Stimulated activated memory B cell treated with anti-CD40 and anti-IgM and Interleukin-4, amounts not matched to agents 10 μg/mL and 1 μg/mL and 100 μg/mL, for 72 hours (primary cell): ENCODE measurements at places on chromosomes 1 and 21.
A peak's percentile ranks its signal among the peaks of the same experiment; 100 is the strongest.

GRCh38 chr21:45638707-45639106 is 4.8 kb upstream of the PCBP3 start:
- H3K27me3 ChIP-seq: no peaks in the 10 kb centered on the region
- H3K36me3 ChIP-seq: no peaks in the 10 kb centered on the region
- H3K4me1 ChIP-seq: peaks cover 27% of the 10 kb centered on the region
- H3K27ac ChIP-seq: no peak overlapping the region
- H3K4me3 ChIP-seq: no peak overlapping the region

DNA sequence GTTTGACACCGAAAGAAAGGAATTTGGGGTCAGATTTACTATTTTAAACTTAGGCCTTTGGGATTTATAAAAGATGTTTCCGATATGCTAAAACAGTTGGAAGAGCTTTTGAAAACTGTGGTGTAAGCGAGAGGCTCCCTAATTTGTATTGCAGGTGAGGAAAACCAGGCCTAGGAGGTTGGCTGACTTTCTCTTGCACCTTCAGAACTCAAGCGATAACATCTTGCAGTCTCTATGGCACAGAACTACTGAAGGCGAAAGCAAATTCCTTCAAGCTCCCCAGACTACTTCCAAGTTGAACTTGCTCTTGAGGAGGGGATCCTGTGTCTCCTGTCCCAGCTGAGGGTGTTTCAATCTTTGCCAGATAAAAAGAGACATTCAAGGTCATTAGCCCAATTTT is 685.7 kb downstream of the ADGRL2 start:
- ATAC-seq: no peak
- H3K36me3 ChIP-seq: no peaks in the 10 kb centered on the region
- H3K4me1 ChIP-seq: no peaks in the 10 kb centered on the region
- H3K27me3 ChIP-seq: no peaks in the 10 kb centered on the region
- no peak overlapping the region for H3K4me3 ChIP-seq

GRCh38 chr1:975365-975764 is 6.5 kb downstream of the PERM1 start:
- H3K4me1 ChIP-seq: peaks cover 12% of the 10 kb centered on the region
- peaks cover 61% of the 10 kb centered on the region for H3K27me3 ChIP-seq
- no peak for ATAC-seq
- peak overlapping the region; percentile 10 for H3K27ac ChIP-seq

- no peak overlapping the region for H3K27ac ChIP-seq
- no peak for ATAC-seq
- peaks cover 10% of the 10 kb centered on the region for H3K27me3 ChIP-seq
- no peaks in the 10 kb centered on the region for H3K4me1 ChIP-seq
- H3K36me3 ChIP-seq: no peaks in the 10 kb centered on the region
Measured at GRCh38 chr1:32907435-32907834, 6.2 kb upstream of the TMEM54 start.

DNA sequence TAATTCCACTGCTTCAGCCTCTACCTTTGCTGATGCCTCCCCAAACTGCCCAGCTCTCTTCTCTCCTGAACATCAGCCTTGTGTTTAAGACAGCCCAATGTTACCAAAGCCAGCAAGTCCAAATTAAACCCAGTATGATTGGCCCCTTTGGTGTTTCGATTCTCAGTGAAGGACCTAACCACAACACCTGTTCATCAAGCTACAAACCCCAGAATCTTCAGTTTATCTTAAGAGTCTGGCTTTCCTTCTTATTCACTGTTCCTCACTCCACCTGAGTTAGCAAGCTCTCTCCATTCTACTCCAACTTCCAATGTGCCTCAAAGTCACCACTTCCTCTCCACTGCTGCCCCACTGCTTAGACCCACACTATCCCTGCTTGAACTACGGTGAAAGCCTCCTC is 25.5 kb upstream of the ITPKB start:
- peaks cover 53% of the 10 kb centered on the region for H3K27me3 ChIP-seq
- ATAC-seq: no peak
- H3K4me3 ChIP-seq: no peak overlapping the region
- H3K36me3 ChIP-seq: no peaks in the 10 kb centered on the region
- no peak overlapping the region for H3K27ac ChIP-seq

- no peak overlapping the region for H3K4me3 ChIP-seq
- H3K4me1 ChIP-seq: no peaks in the 10 kb centered on the region
- H3K36me3 ChIP-seq: no peaks in the 10 kb centered on the region
- H3K27ac ChIP-seq: no peak overlapping the region
- H3K27me3 ChIP-seq: peaks cover 8% of the 10 kb centered on the region
Measured at GRCh38 chr1:168706391-168706992, 22.5 kb downstream of the DPT start.

DNA sequence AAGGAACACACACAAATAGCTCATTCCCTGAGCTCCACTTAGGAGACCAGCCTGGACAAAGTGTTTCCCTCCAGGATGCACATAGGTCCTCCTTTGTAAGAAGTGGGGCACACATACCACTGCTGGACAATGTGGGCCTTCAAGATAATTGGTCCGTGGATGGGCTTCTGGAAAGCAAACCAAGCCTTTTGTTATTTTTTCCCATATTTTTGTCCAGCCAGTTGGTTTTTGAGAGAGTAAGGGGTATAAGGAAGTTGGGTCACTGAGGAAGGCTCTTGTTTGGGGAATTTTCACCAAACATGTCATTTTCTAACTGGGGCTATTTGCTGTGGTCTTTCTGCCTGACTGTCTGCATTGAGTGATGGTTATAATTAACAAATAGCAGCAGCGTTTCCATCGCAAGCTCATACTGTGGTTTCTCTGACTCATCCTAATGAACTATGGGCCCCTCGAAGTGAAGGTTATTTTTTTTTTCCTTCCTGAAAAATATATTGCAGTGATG is 306.3 kb upstream of the DUSP10 start:
- H3K27me3 ChIP-seq: no peaks in the 10 kb centered on the region
- H3K4me1 ChIP-seq: peaks cover 20% of the 10 kb centered on the region
- H3K27ac ChIP-seq: peak overlapping the region; percentile 61

DNA sequence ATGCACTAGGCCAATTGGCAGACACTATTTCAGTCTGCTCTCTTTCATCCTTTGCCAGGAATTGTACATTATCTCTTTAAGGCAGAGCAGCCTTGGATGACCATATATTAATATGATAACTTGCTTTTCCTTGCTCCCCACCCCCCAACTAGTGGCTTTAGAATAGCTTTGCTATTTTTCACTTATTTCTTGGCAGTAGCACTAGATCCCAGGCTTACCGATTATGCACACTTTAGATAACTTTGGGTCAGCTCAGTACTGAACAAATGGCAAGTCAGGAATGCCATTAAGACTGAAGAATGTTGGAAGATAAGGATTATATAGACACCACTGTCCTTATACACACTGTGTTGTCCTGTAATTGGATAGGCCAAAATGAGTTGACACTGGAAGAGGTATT is 146.4 kb downstream of the FGGY start:
- peaks cover 19% of the 10 kb centered on the region for H3K36me3 ChIP-seq
- no peak overlapping the region for H3K4me3 ChIP-seq
- peaks cover 8% of the 10 kb centered on the region for H3K4me1 ChIP-seq
- H3K27me3 ChIP-seq: no peaks in the 10 kb centered on the region
- H3K27ac ChIP-seq: no peak overlapping the region

GRCh38 chr1:67053535-67053784 is 488 bp downstream of the SLC35D1 start:
- H3K36me3 ChIP-seq: peaks cover 16% of the 10 kb centered on the region
- no peaks in the 10 kb centered on the region for H3K27me3 ChIP-seq
- ATAC-seq: peak; percentile 63

DNA sequence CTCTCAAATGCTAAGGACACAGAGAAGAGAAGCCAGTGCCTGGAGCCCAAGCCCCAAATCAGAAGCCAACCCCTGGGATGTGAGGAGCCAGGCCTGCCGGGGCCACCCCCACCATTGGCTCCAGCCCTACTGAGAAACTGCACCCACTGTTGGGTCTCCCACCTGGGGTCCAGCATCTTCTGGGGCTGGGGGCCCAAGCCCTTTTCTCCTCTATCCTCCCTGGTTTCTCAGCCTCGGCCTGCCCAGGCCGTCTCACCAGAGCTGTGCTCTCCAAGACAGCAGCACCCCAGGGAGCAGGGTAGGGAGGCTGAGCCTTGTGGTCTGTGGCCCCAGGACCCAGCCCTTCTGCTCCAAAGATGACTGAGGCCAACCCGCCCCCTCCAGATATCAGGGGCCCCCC is 37.9 kb downstream of the SDC3 start:
- H3K36me3 ChIP-seq: no peaks in the 10 kb centered on the region
- H3K4me1 ChIP-seq: peaks cover 10% of the 10 kb centered on the region
- peaks cover 94% of the 10 kb centered on the region for H3K27me3 ChIP-seq
- H3K27ac ChIP-seq: no peak overlapping the region

- H3K4me1 ChIP-seq: peaks cover 73% of the 10 kb centered on the region
- no peak overlapping the region for H3K4me3 ChIP-seq
- no peak overlapping the region for H3K27ac ChIP-seq
- ATAC-seq: no peak
Measured at GRCh38 chr21:15748586-15748985, 18.8 kb downstream of the USP25 start.

GRCh38 chr1:84712276-84712874 is 22.1 kb upstream of the SSX2IP start:
- H3K27me3 ChIP-seq: peaks cover 10% of the 10 kb centered on the region
- no peak overlapping the region for H3K4me3 ChIP-seq
- no peak overlapping the region for H3K27ac ChIP-seq

DNA sequence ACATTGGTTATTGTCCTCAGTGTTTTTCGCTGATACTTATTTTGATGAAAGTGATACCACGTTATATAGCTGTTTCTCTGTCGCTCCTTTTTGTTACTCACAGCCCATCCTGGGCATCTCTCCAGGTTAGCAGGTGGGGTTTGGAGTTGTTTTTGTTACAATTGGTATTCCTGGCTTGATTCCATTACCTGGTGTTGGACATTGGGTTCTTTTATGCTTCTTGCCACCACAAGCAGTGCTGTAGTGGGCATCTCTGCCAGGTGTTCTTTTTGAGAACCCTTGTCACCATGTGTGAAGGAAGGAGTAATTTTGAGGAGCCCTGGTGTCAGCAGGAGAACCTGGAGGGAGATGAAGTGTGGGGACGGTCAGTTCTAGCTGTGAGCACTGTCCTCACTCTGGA is 47.5 kb upstream of the PWP2 start:
- H3K4me3 ChIP-seq: no peak overlapping the region
- peaks cover 33% of the 10 kb centered on the region for H3K4me1 ChIP-seq
- ATAC-seq: no peak
- peaks cover 71% of the 10 kb centered on the region for H3K36me3 ChIP-seq
- H3K27me3 ChIP-seq: no peaks in the 10 kb centered on the region

- no peak for ATAC-seq
- no peak overlapping the region for H3K27ac ChIP-seq
- H3K4me3 ChIP-seq: no peak overlapping the region
- H3K4me1 ChIP-seq: peaks cover 50% of the 10 kb centered on the region
Measured at GRCh38 chr1:109392788-109393616, 4.7 kb downstream of the SORT1 start.

DNA sequence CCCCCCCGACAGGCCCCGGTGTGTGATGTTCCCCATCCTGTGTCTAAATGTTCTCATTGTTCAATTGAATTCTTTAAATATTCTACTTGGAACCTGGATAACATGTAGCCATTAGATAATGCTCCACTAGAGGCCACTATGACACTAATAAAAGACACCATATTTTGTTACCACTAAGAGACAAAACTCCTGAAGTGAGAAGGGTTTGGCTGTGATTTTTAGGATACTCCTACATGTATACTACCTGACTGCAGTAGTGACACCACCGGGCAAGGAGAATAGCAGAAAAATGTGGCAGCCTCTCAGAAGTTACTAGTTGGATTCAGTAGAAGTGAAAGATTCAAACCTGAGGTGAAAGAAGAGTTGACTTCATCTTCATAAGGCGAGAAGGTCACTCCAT is 36.0 kb downstream of the F5 start:
- no peaks in the 10 kb centered on the region for H3K4me1 ChIP-seq
- no peak overlapping the region for H3K27ac ChIP-seq
- no peak overlapping the region for H3K4me3 ChIP-seq
- H3K27me3 ChIP-seq: no peaks in the 10 kb centered on the region
- peak; percentile 56 for ATAC-seq

DNA sequence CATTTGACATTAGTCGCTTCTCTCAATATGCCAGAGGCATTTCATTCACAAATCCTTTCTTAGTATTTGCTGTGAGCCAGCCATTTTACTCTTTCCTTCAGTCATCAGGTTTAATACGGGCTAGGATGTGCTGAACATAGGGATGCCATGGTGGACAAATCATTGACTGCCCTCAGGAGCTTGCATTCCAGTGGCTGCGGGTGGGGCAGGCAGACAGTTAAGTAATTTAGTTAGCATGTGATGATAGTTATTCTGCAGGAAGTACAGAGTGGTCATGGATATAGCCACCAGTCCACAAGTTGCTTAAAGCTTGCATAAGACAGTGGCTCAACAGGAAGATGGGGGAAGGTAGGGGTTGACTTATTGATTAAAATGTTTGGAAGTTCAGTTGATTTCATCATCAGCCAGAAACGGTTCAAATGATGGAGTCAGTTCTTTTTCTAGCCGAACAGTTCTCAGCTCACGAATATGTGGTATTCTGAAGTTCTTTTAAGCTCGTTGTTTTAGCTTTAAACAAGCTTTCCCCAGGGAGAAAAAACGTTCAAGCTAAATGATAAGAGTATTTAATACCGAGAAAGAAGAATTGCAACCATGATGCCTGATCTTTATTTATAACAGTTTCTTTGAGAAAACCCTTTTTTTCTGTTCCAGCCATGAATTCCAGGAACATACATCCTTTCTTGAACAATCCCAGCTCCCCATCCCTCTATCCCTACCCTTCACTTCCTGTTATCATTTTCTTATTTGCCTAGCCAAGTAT is 1.4 kb downstream of the SLC22A15 start:
- peaks cover 31% of the 10 kb centered on the region for H3K4me1 ChIP-seq
- no peak for ATAC-seq
- H3K27ac ChIP-seq: peak overlapping the region; percentile 97
- no peaks in the 10 kb centered on the region for H3K36me3 ChIP-seq
- no peaks in the 10 kb centered on the region for H3K27me3 ChIP-seq
- peak overlapping the region; percentile 87 for H3K4me3 ChIP-seq

- H3K27me3 ChIP-seq: no peaks in the 10 kb centered on the region
- no peak overlapping the region for H3K27ac ChIP-seq
- peaks cover 68% of the 10 kb centered on the region for H3K36me3 ChIP-seq
- peaks cover 31% of the 10 kb centered on the region for H3K4me1 ChIP-seq
- H3K4me3 ChIP-seq: no peak overlapping the region
Measured at GRCh38 chr21:29321932-29322928, 23.5 kb downstream of the BACH1 start.

GRCh38 chr21:15671188-15671587 is 58.6 kb upstream of the USP25 start:
- H3K27ac ChIP-seq: no peak overlapping the region
- peaks cover 8% of the 10 kb centered on the region for H3K27me3 ChIP-seq
- no peaks in the 10 kb centered on the region for H3K36me3 ChIP-seq
- H3K4me1 ChIP-seq: no peaks in the 10 kb centered on the region
- ATAC-seq: no peak
- no peak overlapping the region for H3K4me3 ChIP-seq
